ENCODE measurements at places on chromosomes 12 and 14.

DNA sequence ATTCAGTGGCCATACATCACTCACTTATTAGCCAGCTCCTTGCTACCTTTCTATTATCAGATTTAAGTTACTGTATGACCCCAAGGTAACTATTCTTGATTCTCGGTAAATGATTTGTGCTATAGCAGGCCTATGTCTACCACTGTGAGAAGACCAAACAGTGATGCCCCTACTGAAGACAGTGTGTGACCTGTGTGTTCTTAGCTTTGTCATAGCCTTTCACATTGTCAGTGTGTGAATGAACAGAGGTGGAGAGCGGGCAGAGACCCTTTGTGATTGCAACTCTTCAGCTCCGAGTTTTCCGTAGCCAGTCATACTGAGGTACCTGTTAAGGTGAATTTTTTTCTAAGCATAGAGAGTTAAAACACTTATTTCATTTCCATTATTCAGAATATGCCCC, 294.0 kb downstream of the LRFN5 start:
- DNase-seq = no peak

GRCh38 chr12:6074427-6074826, 50.0 kb downstream of the VWF start:
- DNase-seq = no peak

DNA sequence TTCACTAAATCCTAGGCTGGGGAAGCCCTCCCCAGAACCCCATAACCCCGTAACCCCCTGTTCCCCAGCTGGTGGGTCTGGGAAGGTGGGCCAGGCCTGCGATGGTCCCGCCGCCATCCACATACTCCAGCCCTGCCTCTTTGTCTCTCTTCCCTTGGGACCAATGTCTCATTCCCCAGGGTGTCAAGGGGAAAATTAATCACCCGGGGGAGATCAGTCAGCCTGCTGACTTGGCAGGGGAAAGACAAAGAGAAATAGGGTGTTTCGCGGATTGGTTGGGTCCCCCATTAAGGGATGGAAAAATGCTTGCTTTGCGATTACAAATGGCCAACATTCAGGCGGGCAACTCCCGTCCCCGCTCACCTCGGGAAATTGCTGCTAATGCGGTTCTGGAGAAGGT, 60.6 kb upstream of the LHX5 start:
- DNase-seq = no peak

DNA sequence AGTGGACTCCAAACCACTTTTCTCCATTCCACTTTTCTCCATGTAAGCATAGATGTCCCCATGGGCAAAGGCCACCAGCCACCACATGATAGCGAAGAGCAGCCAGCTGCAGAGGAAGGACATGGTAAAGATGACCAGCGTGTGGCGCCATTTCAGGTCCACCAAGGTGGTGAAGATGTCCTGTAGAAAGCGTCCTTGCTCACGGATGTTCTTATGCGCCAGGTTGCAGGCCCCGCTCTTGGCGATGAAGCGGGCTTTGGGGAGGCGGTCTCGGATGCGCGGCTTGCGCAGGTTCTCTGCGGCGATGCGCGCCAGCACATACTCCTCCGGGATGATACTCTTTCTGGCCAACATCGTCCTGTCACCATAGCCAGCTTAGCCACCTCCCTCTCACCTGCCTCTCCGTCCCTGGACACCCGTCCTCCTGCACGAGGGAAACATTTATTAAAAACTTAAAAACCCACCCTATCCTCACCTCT, 1.2 kb downstream of the KCNJ8 start:
- DNase-seq = no peak

DNA sequence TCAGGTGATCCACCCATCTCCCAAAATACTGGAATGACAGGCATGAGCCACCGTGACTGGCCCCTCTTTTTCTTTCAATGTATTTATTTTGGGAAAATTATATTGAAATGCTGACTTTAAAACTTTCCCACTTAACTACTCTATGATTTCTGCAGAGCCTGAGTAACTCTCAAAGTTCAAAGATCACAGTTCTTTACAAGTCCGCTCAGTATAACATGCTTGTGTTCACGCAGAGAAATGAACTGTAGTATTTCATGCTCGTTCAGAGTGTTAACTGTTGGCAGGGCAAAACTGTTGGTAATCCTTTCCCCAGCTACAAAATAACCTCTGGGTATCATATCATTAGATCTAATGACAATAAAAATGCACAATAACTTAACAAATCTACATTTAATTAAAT, 50.7 kb upstream of the ADAMTS20 start:
- no peak for DNase-seq

GRCh38 chr14:61477712-61478462, 156.5 kb downstream of the PRKCH start:
- DNase-seq = peak; percentile 24

DNA sequence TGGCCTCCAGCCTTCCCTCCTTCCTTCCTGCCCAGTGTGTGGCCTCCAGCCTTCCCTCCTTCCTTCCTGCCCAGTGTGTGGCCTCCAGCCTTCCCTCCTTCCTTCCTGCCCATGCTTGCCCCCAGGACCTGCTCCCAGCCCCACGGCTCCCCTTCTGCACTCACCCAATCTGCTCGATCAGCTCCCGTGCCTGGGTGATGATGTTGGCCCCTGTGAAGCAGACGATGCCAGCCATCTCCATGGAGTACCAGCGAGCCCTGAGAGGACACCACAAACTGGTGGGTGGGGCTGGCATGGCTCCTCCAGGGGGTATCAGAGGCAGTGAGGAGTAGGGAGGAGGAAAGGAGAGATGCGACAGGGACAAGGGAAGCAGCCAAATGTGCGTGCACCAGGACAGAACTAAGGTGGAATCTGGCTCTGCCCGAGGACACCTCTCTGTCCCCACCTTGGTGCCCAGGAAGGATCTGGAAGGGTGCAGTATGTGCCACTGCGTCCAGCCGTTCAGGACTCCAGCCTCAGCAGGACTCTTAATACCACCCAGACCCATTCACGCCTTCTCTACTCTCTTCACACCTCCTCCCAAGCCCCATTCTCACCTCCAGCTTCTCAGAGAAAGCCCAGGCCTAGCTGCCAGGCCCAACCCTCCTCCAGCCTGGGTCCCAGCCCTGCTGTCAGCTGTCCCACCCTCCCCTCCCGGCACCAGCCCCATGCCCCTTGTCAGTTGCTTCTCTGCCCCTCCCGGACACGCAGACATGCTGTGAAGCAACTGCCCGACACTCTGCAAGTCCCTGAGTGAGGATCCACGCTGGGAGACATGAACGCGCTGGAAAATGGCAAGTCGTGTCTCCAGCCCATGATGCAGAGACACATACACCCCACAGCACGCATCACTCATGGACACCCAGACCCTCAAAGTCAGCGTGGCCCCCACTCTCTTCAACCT, 22.7 kb downstream of the POLE start:
- no peak for DNase-seq

DNA sequence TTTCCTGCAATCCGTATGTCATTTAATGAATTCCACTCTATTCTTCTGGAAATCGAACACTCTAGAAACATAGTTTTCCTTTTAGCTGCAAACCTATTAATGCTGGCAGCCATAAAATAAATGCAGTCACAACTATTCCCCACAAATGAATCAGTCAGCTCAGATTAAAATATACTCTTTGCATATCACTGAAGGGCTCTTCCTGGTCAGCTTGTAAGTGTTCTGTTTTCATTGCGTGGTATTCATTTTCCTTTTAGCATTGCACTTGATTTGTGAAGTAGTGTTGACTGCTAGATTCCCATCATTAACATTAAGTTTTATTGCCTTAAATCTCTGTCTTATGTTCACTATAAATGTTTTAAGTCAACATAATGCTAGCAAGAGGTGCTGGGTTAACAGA, 685.9 kb downstream of the DIO2 start:
- no peak for DNase-seq

- DNase-seq = no peak
Observed at GRCh38 chr12:121096199-121096798, 36.4 kb upstream of the P2RX7 start.

DNA sequence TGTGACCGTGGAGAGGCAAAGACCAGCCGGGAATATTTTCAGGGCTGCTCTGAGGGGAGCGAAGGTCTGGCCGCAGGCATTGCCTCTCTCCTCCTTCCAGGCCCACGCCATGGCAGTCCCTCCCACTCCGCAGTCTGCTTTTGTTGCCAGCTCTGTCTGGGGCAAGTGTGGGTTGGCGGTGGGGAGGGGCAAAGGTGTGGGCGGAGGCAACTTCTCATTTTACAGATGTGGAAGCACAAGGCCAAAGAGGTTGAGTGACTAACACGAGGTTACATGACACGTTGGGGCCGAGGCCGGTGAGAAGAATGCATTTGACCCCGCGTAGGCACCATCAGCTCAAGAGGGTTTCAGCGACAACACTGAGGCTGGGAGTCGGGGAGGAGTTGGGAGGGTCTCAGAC, 6.1 kb upstream of the FAIM2 start:
- no peak for DNase-seq

DNA sequence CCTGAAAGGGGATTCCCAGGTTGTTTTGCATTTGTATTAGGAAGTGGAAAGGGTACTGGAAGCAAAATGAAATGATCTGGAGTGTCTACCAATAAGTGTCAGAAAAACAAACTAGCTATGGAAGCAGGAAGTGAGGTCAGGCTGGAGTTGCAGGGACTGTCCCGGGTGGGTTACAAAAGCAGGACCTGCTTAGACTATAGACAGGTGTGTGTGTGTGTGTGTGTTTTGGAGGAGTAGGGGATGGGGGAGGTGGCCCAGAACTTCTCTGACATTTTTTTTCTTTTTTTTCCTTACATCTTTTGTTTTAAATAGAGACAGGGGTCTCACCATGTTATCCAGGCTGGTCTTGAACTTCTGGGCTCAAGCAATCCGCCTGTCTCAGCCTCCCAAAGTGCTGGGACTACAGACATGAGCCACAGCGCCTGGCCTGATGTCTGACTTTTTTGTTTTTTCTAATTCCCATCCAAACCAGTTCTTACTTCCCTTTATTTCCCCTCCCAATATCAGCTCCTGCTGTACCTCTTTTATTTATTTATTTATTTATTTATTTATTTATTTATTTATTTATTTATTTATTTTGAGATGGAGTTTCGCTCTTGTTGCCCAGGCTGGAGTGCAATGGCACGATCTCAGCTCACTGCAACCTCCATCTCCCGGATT, 512 bp upstream of the RND1 start:
- no peak for DNase-seq

GRCh38 chr12:105449431-105449830, 118.9 kb downstream of the C12orf75 start:
- no peak for DNase-seq

DNA sequence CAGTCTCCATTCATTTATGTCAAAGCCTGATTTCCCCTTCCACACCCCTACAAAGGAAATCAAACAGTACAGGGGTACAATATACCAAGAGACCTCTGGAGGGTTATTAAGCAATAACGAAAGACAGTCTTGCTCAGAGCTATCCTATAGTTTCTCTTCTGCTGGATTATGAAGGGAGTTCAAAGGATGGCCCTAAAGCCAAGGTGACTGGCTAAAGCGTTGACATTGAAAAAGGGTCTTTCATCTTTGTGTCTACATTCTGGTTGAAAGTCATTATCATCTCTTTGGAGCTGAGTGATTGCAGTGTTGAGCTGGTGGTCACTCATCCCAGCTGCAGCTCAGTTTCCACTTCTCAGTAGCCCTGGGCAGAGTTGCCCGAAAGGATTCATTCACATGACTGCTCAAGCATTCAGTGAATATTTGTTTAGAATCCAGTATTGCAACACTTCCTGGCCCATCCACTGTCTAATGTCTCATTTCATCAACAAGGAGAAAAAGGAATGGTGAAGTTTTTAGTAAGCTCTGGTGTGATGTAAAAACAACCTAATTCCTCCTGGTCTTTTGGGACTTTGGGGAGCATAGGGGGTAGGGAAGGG, 19.2 kb upstream of the TBX5 start:
- DNase-seq = no peak

DNA sequence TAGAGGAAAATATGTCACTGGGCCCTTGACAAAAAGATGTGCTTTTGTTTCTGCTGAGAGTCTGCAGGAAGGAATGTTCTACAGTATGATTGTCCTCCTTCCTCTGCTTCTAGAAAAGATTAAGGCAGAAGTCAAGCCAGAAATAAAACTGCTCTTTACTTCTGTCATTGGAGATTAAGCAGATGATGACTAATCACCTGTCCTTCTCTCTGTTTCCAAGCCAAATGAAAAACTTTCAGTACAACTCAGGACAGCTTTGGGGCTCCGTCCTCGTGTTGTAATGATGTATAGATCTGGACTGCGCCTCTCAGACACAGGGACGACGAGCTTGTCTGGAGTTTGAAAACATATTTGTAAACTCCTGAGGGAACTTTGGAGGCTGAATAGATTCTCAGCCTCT, 159.3 kb downstream of the DYRK2 start:
- no peak for DNase-seq

DNA sequence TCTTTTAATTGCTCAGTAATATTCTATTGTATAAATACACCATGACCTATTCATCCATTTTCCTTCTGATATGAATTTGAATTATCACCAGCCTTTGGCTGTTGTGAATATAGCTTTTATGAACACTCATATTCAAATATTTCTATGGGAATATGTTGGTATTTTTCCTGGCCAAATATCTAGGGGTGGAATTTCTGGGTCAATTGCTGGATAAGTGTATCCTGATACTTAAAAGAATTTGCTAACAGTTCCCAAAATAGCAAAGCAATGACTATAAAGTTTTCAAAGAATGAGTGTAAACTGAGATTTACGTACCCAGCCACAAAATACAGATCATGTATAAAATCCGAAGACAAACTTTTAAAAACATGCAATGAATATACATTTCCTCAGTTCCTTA, 148.7 kb upstream of the CLEC14A start:
- no peak for DNase-seq

- no peak for DNase-seq
Observed at GRCh38 chr12:126342866-126343265, 1277.6 kb downstream of the AACS start.

- DNase-seq = no peak
Observed at GRCh38 chr14:24817212-24818057, 183.4 kb upstream of the GZMB start.

- DNase-seq = no peak
Observed at GRCh38 chr12:69885658-69886057, 60.6 kb downstream of the MYRFL start.

DNA sequence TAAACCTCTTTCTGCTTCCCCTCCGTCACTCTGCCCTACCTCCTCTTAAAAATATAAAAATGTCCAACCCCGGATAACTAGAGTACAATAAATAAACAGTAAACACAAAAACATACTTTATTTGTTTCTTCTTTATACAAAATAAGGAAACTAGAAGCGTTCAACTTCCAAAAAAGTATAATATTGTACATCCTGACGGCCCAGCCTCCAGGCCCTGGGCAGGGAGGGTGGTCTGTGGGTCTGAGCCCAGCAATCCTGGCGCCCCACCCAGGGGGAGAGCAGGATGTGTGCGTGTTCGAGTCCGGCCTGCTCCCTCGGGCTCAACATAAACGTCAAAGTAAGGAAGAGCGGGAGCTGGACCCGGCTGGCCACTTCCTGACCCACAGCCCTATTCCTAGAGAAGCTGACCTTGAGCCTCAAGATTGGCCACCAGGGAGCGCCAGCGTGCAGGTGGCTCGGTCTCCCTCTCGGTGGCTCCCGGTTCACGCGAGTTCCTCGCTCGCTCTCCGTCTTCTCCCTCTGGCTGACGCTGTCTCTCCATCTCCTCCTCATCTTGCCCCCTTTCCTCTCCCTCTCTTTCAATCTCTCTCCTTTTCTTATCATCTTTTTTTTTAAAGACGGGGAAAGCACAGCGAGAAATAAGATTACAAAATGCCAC, 9.4 kb downstream of the LHX5 start:
- peak; percentile 71 for DNase-seq
